ENCODE measurements at places on chromosomes 13 and 19. TPM values are rescaled to one million over a fixed set of nuclear protein-coding genes. Genes with fewer than 3 reads are reported as not detected.

RASGRP4 gene
- total RNA-seq = not detected

CRX gene
- not detected for total RNA-seq

DENND1C gene
- total RNA-seq = 0.94 TPM

RNF225 gene
- not detected for total RNA-seq

YJU2 gene
- total RNA-seq = 39.1 TPM

CYP2A7 gene
- total RNA-seq = not detected

KLK15 gene
- not detected for total RNA-seq

GAMT gene
- 29.2 TPM for total RNA-seq

GRCh38 chr19:3690551-3691371, 9.5 kb downstream of the PIP5K1C start:
- DNase-seq = no peak

DNA sequence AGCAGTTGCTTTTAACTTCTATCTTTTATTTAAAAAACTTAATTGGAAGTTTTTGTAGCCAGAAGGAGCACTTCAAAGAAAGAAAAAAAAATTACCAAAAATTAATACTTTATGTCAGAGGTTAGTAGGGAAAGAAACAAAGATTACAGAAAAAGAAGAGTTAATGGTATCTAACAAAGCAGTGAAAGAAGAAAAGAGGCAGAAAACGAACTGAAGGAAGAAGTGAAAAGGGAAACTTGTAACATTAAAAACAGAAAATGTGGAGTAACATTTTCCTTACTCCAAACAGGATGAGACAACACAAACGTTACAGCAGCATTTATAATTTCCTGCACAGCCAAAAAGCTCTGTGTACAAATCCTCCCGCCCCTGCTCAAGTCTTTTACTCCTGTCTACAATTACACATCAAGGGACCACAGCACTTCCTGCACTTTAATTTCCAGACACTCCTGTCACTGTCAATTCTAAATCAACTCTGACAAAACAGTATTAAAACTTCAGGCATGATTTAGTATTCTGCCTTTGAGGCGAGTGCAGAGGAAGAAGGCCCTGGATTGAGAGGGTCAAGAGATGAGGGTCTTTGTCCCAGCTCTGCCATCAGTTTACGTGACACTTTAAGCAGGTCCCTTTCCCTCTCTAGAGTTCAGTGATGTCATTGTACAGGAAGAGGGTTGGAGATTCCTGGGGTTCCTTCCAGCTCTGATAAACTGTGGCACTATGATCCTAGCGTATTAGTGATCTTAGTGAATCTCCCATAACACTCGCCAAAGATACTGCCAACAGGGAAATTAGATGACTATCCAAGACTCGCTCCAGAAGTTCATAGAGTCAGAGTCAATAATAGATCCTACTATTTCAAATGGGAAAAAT, 53.2 kb upstream of the LSM14A start:
- DNase-seq = no peak

DNA sequence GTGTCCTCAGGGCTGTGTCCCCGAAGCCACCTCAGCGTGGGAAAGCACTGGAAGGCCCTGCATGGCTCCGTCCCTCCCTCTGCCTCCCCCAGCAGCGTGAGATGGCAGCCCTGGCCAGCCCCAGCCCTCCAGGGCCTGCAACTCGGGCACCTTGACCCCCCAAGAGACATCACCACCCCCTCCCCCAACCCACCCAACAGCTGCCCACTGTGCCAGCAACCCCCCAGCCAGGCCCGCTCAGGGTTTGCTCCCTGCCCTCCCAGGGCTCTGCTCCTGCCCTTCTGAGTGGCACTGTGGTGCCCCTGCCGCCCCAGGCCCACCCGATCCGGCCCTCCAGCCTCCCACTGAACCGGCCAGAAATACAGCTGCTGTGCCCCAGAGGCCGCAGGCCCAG, 1.5 kb upstream of the ASPDH start:
- no peak for DNase-seq

DNA sequence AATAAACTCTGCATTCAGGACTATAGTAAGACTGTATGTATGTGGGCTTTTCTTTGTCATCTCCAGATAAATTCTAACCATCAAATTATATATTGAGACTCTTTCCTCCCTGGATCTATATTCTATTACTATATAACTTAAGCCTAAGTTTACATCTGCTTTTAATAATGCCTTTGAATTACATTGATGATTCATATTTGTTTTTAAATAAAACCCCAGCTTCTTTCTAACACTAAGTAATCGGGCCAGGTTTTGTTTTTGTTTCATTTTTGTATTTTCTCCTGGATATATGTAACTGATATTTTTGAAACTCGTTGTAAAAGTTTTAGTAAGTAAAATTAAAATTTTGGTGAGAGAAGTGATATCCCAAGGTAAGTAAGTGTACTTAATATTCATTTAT, 1599.1 kb downstream of the PCDH9 start:
- no peak for DNase-seq

DNA sequence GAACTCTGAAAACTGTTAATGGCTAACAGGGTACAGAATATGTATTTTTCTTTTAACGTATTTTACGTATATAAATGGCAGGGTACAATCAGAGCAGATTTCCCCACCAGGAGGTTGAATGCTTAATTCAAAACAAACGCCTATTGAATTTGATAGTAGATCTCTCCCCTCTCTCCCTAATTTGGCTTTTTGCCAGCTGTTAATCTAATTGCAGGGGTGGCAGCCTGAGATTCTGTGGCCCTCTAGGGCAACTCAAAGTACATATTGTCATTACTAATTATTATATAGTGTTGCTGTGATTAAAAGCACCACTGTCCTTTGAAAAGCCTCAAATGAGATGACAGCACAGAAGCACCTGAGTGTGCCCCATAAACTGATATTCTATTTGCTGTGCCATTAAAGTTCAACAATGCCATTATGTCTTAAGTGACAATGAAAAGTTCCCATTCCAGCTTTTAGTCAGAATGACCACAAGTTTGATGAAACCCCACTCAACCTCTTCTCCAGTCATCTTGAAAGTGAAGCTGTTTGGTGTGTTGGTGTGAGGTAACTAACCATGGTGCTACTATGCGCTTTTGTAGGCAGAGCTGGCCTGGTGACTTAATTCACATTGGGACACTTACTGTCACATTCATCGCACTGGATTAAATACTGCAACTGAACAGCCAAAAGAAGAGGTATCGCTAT, 351.4 kb downstream of the KCNRG start:
- no peak for DNase-seq

GRCh38 chr19:821825-822503, at the start of gene PLPPR3:
TSS of gene PLPPR3 (minus strand) at chr19:821955. CDS start at chr19:821559, 396 bp downstream.
- DNase-seq = no peak

DNA sequence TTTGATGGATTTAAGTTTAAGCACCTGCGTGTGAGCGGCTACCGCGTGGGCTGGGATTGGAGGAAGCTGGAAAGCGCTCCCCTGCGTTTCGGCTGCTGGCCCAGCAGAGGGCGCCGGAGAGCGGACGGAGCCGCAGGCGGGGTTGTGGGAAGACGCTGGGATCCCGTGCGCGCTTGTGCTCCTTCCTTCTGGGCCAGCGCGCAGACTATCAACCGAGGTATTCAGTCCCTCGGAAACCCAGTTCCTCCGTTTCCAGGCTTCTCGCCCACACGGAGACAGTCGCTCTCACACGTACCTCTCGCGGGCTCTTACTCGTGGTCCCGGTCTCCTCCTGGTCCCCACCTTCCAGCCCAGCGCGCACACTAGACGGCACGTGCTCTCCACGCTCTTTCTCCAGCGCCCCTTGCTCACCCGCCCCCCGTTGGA, 28.8 kb downstream of the EPN1 start:
- DNase-seq = no peak

DNA sequence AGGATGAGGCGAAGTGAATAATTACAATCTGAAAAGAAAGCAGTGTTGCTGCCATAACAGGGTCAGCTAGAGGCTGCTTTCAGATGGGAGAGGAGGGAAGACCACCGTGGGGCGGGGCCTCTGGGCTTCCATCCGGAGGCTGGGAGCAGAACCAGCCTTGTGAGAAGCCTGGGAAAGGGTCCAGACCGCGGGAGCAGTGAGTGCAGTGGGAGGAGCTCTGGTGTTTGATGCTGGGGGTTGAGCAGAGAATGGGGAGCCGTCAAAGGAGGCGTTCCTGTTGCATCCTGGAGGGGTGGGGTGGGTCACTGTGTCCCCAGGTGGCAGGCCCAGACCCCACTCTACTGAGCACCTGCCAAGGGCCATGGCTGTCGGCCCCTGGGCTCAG, 18.1 kb downstream of the NKPD1 start:
- no peak for DNase-seq

- DNase-seq = no peak
These were observed 31.7 kb downstream of the GAS6 start for GRCh38 chr13:113832205-113832604.

GRCh38 chr13:105920370-105920769, 615.1 kb downstream of the EFNB2 start:
- DNase-seq = peak; percentile 56

GRCh38 chr13:101567841-101568240, 115.4 kb downstream of the ITGBL1 start:
- no peak for DNase-seq

GRCh38 chr13:26946684-26947343, 186.2 kb upstream of the GPR12 start:
- peak; percentile 27 for DNase-seq

DNA sequence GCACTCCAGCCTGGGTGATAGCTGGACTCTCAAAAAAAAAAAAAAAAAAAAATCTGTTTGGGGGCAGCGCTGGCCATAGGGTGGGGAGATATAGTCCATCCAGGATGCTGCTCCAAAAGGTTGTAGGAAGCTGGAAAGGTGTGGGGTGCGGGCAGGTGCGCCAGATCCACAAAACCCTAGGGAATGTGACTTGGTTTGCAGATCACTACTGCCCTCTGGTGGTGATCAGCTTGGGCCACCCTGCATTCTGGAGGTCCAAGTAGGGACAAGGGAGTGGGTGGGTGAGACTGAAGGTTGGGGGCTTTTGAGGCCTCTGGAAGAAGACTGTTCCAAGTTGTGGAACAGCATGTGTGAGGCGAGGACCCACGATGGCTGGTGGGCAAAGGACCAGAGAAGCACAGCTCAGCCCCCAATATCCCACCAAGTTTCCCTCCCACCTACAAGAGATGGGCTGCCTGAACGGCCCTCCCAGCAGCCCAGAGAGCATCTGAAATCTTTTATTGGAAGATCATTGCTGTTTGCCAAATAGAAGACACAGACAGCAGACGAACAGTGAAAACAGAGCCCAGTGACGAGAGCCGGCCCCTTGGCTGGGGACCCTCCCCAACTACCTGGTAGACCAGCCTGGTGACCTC, 10.4 kb upstream of the TYK2 start:
- DNase-seq = no peak

- DNase-seq = no peak
These were observed 441.0 kb downstream of the KLF12 start for GRCh38 chr13:73693215-73693614.

- DNase-seq = no peak
These were observed 1120.0 kb upstream of the ATXN8OS start for GRCh38 chr13:68987585-68987984.

- DNase-seq = no peak
These were observed 27.5 kb upstream of the ANKRD10 start for GRCh38 chr13:110942248-110942981.

DNA sequence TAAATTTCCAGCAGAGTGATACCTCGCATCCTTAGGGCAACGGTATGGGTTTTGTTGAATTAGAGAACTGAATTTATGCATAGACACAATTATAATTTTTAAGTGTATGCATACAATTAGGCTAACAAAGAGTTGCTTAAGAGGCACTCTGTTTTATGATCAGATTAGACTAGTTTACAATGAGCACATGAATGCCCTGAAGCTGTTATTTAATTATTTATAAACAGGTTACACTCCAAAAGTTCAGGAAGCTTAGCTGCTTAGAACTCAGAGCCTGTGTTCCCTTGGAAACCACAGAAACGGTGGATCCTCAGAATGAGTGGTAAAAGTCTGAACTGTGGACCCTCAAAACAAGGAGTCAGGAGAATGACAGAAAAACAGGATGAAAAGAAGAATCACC, 72.5 kb upstream of the FBXL3 start:
- no peak for DNase-seq

- DNase-seq = no peak
These were observed 41.4 kb upstream of the FGF14 start for GRCh38 chr13:102443249-102443648.

- no peak for DNase-seq
These were observed 12.5 kb downstream of the PBX4 start for GRCh38 chr19:19606021-19606420.

DNA sequence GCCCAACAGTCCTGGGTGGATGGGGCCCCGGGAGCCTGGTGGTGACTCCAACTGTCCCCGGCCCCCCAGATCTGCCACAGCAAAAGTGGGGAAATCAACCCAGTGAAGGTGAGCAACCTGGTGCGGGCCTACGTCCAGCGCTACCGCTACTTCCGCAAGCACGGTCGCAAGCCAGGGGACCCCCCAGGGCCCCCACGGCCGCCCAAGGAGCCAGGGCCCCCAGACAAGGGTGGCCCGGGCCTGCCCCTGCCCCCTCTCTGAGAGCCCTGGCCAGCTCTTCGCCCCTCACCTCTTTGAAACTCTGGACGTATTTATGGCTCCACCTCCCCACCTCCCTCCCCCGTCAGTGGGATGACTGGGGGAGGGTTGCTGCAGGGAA, 7.5 kb downstream of the IRF3 start:
- DNase-seq = no peak

DNA sequence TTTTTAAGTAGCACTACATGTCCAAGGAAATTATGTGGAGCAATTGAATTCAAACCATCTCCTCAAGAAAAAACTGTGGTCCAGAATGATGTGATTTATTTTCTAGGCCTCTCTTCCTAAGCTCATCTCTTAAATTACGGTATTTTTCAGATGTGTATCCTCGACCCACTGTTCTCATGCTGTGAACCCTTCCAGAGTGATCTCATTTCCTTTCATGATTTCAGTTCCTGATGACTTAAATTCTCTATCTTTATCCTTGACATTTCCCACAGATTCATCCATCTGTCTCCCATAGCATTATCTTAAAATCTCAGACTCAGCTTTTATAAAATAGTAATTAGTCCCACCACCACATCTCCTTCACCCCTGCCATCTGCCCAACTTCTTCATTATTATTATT, 117.6 kb upstream of the SPRY2 start:
- DNase-seq = no peak

- DNase-seq = no peak
These were observed 6.1 kb downstream of the FCGBP start for GRCh38 chr19:39928357-39928725.

DNA sequence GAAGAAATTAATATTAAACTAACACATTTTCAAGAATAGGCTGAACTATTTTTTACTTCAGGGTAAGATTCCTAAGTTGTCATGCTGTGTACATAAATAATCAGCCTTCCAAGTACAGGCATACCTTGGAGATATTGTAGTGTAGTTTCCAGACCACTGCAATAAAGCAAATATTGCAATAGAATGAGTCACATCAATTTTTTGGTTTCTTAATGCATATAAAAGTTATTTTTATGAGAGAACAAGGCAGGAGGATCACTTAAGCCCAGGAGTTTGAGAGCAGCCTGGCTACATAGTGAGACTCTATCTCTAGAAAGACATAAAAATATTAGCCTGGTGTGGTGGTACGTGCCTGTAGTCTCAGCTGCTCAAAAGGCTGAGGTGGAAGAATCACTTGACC, 511.5 kb downstream of the UQCRFS1 start:
- DNase-seq = no peak

- no peak for DNase-seq
These were observed 44.6 kb downstream of the GGACT start for GRCh38 chr13:100543872-100544602.

- DNase-seq = peak; percentile 84
These were observed 135.2 kb downstream of the TSHZ3 start for GRCh38 chr19:31214086-31214485.

Data from epithelial cell of proximal tubule (primary cell).